ENCODE measurements at places on chromosomes 2 and 18.

- no peak for DNase-seq
Measured at GRCh38 chr2:70817284-70817954, 3.0 kb downstream of the CLEC4F start.

DNA sequence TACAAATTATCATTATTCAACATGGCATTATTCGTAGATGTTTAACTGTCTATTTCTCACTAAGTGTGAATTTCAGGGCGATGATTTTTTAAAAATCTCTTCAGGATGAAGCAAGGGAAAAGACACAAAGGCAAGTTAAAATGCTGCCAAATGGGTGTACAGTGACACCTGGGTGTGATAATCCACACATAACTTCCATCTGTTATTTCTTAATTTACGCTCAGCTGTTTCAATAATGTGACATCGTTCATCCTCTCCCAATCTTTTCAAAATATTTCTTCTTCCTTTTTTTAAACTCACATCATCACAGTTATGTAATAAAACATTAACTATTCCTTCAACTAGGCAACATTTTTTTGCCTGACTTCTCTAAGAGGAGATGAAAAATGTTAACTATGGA lies 10.6 kb downstream of the PDE1A start:
- DNase-seq = no peak

- DNase-seq = no peak
Measured at GRCh38 chr2:207071820-207072219, 93.9 kb downstream of the KLF7 start.

DNA sequence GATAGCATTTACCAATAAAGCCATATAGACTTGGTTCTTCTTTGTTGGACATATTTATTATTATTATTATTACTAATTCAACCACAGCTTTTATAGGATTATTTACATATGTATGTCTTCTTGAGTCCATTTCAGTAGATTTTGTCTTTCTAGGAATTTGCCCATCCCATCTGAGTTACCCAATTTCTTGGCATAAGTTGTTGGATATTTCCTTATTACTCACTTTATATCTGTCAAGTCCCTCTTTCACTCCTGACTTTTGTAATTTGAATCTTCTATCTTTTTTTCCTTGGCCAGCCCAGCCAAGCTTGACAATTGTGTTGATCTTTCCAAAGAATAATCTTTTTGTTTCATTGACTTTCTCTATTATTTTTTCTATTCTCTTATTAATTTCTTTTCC lies 543.7 kb downstream of the SUCLG1 start:
- no peak for DNase-seq

GRCh38 chr2:238169708-238170251 lies 11.0 kb downstream of the ERFE start:
- no peak for DNase-seq

DNA sequence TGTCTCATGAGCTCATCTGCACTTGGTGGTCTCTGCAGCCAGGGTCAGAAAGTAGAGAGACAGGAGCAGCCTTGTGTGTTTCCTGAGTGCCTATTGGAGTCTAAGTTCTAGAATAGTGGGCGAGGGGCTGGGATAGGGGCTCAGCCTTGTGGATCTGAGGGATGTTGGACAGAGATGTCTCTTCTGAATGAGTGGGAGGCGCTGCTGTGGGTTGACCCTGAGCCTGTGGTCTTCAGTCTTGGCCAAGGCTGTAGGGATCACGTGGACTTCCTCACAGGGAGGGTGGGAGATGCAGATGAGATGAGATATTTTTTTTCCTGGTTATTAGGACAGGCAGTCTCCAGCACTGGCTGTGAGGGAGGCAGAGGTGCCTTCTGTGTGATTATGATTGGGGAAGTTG lies 61.8 kb downstream of the RNF144A start:
- DNase-seq = no peak

DNA sequence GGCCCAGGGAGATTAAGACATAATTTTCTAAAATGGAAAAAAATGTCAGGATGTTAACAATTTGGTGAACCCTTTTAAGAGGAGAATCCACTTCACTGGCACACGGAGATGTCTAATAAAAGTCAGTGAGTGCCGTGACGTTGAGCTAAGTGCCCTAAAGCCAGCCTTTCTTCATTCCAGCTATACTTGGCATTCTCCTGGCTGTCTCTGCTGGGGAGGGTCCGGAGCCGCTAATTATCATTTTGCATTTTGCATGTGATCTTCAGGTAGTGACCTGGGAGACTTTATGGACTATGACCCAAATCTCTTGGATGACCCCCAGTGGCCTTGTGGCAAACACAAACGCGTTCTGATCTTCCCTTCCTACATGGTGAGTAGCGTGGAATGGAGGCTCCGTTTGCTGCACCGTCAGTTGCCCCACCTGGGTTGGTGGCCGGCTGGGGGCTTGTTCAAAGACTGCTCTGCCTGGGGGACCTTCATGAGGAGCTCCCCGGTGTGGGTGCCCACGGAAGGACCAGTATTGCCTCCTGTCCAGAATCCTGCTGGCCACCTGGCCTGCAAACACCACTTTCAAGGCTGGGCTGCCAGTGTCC lies 101.7 kb downstream of the CABLES1 start:
- no peak for DNase-seq

DNA sequence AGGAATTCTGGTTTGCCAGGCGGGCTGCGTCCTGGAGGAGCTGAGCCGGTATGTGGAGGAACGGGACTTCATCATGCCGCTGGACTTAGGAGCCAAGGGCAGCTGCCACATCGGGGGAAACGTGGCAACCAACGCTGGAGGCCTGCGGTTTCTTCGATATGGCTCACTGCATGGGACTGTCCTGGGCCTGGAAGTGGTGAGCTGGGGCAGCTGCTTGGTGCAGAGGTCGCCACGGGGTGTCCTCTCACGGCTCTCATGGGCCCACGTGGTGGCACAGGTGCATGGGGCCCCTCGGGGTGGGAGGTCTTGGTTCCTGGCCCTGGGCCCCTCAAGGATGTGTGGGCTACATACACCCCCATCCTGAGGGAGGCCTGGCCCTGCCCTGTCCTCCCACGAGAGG lies 9.2 kb downstream of the D2HGDH start:
- no peak for DNase-seq

GRCh38 chr2:160224507-160224906 lies 24.4 kb upstream of the ITGB6 start:
- DNase-seq = no peak

- DNase-seq = no peak
Measured at GRCh38 chr2:188916736-188917135, 57.4 kb upstream of the COL3A1 start.

DNA sequence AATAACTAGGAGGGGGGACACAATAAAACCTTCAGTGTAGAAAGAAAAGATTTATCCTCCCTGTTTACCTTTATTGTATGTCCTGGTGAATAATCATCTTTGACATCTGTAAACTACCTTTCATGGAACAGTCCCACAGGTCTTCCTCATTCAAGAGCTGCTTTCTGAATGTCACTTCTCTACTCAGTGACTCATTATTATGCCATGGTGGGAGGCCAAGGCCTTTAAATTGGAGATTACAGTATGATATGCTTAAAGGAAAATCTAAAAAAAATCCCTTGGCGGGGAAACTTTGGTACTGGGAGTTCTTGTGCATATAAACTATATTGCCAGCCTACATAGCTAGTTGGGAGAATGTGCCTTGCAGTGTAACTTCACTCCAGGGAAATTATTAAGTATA lies 713.0 kb downstream of the TDRD15 start:
- DNase-seq = no peak

DNA sequence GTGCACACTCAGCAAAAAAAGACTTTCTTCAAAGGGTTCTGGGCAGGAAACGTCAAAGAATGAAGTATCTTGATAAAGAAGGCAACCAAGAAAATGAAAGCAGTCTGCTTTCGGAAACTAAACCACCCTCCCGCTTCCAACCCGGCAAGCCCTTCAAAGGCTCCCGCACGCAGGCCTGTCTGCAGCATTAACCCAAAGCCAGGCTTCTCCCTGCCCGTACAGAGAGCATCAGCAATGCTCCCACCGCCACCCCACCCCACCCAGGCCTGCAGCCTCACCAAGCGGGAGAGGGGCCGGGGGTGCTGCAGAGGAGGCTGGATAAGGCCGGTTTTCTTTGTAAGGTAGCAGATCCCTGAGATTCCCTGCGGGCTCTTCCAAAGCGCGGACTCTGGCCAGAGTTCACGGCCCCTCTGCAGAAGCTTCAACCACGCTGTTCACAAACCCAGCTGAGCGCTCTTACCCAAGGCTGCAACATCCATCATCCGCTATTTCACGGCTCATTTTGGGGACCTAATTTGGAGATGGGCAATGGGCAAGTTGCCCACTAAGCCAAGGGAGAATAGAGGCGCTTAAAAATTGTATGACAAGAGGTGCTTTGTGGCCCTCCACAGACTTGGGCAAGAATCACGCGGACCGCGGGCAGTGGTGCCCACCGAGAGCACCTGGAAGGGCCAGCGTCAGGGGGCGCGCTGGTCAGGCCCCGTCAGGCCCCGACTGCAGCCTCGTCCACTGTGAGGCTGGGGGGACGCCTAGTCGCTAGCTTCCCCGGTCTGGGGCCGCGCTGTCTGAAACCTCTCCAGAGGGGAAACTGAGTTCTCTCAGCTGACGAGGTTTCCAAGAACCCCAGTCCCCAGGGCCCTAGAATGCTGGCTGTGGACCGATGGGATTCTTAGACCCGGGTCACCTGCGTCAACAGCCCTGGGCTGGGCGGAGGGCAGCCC lies 225.4 kb upstream of the ID2 start:
- no peak for DNase-seq

GRCh38 chr2:197442857-197443256 lies 8.0 kb upstream of the SF3B1 start:
- DNase-seq = no peak

DNA sequence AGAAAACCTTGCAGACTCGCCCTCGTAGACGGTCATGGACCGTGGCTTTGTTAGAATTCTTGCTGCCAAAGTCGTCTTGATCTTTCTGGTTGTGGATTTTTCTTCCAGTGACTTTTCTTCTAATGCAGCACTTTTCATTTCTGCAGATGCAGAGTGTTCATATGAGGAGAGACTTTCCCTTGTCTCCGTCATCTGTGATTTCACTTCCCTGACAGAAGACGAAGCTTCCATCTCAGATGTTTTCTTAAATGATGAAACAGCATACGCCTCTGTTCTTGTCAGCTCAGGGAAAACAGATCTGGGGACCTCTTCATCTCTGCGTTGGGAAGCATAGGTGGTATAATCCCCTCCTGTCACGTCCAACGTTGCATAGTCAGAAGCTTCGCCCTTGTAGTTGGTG lies 50.9 kb downstream of the PLEKHA3 start:
- DNase-seq = no peak

DNA sequence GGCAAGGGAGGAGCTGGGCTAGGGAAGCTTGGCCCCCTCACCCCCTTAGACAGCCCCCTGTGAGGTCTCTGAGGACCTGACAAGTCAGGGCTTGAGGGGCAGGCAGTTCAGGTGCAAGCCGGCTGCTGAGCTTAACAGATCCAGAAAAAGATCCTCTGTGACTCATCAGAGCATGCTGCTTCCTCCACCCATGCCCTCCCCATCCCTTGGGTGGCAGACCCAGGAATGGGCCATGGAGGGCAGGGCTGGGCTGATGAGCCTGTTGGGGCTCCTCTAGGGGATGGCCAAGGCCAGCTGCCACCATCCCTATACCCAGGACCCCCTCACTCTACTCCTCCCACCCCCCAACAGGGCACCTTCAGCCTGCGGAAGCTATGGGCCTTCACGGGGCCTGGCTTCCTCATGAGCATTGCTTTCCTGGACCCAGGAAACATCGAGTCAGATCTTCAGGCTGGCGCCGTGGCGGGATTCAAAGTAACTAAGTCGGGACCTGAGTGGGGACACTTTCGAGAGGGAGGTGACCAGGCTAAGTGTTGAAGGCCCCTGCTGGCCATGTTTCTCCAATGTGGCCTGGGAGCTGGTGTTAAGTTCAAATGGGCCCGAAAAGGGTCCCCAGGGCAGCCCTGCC lies 1.9 kb downstream of the SLC11A1 start:
- DNase-seq = no peak
